Stimulated activated CD8-positive, alpha-beta memory T cell treated with anti-CD3 and anti-CD28 coated beads, Interleukin-15, amount 100 ng/mL, for 24 hours (primary cell): ENCODE measurements at places on chromosomes 7 and 10.

DNA sequence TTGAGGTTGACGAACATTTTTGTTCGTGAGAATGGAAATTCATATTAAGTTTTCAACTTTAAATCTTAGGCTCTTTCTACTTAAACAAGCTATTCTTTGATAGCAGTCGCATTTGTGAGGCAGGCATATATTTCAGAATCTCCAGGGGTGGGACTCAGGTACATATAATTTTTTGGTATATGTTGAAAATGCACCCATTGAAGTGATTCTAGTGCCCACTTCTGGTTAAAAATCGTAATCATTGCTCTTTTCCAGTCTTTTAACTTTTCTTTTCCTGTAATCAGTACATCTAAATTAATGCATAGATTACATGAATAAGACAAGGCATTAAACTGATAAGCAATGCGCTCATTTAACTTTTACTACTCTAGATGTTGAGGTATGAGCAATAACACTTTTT, 67.8 kb downstream of the ZNRF2 start:
- DNase-seq, result no peak

GRCh38 chr7:6444516-6445269, 3.1 kb downstream of the DAGLB start:
- no peak for DNase-seq

DNA sequence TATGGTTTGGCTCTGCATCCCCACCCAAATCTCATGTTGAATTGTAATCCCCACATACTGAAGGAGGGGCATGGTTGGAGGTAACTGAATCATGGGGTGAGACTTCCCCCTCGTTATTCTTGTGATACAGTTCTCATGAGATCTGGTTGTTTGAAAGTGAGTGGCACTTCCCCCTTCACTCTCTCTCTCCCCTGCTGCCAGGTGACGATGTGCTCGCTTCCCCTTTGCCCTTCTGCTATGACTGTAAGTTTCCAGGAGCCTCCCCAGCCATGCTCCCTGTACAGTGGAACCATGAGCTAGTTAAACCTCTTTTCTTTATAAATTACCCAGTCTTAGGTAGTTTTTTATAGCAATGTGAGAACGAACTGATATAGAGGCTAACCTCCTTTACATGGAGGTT, 16.6 kb downstream of the PLPP4 start:
- no peak for DNase-seq

GRCh38 chr7:139340808-139341057, 404 bp upstream of the FMC1 start:
- DNase-seq, result no peak

- no peak for DNase-seq
These were observed 48.4 kb upstream of the PLXDC2 start for GRCh38 chr10:19767876-19768275.

GRCh38 chr7:121798896-121799295, 74.1 kb upstream of the PTPRZ1 start:
- DNase-seq, result no peak

- no peak for DNase-seq
These were observed 52.8 kb downstream of the ARHGAP22 start for GRCh38 chr10:48551861-48552591.

DNA sequence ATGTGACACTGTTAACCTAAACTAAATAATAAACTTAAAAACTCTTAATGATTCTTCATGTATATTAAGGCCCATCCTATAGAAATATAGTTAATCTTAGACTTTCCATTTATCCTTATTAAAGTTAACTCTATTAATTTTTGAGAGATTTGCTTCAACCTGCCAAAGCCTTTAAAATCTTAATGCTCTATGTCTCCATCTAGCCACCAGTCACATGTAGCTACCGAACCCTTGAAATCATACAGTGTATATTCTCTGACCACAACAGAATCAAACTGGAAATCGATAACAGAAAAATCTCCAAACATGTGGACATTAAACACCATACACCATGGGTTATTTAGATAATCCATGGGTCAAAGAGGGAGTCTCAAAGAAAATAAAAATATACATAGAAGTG, 51.9 kb downstream of the ASZ1 start:
- no peak for DNase-seq

DNA sequence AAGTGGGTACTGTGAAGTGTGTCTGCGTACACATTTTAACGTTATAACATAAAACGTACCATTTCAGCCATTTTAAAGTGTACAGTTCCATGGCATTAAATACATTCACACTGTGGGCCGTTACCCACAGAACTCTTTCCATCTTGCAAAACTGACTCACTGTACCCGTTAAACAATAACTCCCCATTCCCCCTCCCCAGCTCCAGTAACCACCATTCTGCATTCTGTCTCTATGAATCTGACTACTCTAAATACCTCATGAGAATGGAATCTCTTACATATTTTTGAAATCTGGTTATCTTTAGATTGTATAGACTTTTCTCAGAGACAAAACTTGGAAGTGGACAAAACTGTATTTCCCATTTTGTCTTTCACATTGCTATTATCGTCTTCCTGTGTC, 9.3 kb downstream of the ARL3 start:
- no peak for DNase-seq

DNA sequence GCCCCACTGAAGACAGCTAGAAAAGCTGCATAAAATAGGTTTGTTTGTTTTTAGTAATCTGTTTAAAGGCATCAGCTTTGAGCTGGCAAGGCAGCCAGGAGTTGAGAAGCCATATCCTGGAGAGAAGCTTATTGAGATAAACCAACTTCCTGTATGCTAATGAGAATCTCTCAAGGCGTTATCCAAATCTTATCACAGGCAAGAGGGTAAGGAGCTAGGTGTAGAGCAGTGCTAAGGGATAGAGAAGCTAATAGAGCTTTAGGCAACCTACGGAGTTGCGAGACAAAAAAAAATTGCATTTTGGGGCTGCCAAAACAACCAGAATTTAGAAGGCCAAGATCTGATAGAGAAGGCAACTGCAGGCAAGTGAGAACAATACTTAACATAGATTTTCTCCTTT, 641.6 kb downstream of the SH2D4B start:
- no peak for DNase-seq

- no peak for DNase-seq
These were observed 100.3 kb upstream of the ANK3 start for GRCh38 chr10:60490013-60490412.

- DNase-seq, result no peak
These were observed 14.2 kb downstream of the GTF2IRD1 start for GRCh38 chr7:74467876-74468275.

DNA sequence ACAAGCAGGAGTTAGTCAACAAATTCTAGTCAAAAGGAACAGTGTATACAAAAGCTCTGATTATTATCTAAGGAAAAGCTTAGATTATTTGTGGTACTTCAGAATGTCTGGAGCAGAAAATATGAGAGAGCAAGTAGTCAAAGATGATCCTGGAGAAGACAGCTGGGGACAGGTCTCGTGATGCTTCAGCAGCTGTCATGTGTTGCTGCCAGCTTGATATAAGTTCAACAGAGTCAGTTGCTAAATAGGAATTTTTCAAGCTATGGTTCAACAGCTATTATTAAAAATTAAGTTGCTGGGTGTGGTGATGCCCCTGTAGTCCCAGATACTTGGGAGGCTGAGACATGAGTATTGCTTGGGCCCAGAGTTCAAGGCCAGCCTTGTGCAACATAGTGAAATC, 240.0 kb upstream of the RHOBTB1 start:
- no peak for DNase-seq

DNA sequence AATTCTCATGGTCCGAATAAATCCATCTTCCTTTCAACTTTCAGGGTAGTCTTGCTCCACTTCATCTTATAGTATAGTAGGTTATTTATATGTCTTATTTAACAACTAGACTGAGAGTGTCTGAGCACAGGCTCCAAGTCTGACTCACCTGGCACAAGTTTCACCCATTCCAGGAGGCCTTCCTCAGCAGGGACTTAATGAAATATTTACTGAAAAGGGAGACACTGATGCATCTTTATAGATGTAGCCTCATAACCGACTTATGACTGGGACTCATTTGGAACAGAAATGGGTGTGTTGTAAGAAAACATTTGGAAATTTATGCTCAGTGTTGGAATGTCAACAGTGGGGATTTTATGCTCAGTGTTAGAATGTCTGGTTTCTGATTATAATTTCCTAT, 59.9 kb downstream of the CH25H start:
- DNase-seq, result no peak

GRCh38 chr7:43394441-43395130, 188.3 kb upstream of the STK17A start:
- no peak for DNase-seq

GRCh38 chr7:68065581-68065980, 1068.9 kb downstream of the TYW1 start:
- no peak for DNase-seq

GRCh38 chr7:86749741-86750665, 106.3 kb downstream of the GRM3 start:
- DNase-seq, result no peak

DNA sequence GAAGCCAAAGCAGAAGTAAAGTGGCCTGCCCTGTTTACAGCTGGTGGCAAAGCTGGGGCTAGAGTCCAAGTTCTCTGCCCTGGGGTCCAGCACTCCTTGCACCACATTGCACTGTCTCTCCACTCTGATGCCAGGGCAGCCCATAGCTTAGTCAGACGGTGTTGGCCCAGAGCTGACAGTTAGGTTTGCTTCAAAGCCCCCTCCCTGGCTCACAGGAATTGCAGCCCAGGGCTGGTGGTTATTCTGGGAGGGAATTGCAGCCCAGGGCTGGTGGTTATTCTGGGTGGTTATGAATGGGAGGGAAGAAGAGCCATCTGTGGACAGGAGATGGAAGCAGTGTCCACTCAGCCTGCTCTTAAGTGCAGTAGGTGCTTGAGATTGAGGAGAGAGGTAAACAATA, 88.9 kb downstream of the SCRN1 start:
- no peak for DNase-seq

DNA sequence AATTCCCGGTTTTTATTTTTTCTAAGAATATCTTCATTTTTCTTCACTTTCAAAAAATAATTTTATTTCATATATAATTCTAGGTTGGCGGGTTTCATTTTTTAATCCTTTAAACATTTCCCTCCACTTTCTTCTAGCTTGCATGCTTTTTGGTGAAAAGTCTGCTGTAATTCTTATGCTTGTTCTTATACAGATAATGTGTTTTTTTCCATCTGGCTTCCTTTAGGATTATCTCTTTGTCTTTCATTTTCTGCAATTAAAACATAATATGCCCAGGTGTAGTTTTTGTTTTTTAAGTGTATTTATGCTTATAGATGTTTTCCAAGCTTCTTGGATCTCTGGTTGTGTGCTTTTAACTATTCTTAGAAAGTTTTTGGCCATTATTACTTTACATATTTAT, 341.3 kb upstream of the SEMA3C start:
- DNase-seq, result no peak

DNA sequence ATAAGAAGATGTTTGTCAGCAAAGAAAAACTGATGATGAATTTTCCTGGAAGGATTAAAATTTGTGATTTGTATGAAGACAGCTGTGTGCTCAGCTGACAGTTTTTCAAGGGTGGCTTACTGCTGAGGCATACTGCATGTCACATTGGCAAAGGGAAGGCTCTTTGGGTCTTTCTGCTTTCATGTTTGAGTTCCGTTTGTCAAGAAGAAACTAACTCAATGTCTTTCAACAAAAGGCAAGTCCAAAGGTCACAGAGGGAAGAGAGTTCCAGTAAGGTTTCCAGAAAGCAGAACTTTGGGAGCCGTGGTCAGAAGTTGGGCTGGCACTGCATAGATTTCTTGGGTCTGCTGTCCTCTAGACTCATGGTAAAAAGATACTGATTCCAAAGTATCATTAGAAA, 16.9 kb downstream of the DYDC2 start:
- no peak for DNase-seq

GRCh38 chr7:76048668-76048988, 722 bp downstream of the MDH2 start:
- DNase-seq, result no peak

DNA sequence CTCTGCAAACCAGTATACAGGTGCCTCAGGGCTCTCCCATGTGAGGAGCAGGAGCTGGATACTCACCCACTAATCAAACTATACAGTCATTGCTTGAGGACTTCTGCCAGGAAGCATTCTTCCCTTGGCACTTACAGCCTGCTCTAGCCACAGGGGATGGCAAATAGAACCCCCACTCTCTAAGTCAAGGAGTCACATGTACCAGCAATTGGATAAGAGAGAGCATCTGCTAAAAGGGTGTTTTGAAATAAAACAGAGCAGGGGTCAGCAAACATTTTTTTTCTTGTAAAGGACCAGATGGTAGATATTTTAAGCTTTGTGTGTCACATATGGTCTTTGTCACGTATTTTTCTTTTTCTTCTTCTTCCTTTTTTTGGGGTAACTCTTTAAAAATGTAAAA, 865.2 kb upstream of the GHITM start:
- DNase-seq, result no peak

DNA sequence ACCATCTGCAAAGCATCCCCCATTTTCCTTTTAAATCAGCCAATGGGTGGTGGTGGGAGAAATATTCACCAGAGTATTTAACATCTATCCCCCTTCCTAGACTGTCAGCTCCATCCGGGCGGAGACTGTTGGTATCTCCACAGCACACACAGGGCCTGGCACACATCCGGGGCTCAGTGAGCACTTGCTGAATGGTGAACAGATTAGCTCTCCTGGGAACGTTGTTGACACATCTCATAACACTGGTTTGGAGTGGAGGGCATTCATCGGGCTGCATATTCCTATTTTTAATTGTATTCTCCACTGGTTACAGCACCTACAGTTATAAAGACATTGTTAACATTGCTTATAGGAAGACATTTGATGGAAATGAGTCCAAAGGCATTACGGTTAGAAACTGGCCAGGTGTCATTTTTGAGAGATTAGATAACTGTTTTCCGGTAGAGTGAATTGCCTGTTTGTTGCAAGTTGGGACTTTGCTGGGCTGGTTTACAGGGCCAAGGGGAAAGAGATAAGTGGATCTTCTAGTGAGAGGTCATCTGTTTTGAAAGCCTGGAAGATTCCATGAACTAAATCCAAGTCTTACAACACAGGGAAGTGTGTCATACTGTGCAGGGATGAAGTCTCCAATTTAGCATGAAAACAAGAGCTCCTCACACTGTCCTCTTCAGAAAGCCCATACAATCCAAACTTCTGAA, 101.8 kb downstream of the EGFR start:
- no peak for DNase-seq

- no peak for DNase-seq
These were observed 1.4 kb downstream of the HPSE2 start for GRCh38 chr10:99234041-99234790.

DNA sequence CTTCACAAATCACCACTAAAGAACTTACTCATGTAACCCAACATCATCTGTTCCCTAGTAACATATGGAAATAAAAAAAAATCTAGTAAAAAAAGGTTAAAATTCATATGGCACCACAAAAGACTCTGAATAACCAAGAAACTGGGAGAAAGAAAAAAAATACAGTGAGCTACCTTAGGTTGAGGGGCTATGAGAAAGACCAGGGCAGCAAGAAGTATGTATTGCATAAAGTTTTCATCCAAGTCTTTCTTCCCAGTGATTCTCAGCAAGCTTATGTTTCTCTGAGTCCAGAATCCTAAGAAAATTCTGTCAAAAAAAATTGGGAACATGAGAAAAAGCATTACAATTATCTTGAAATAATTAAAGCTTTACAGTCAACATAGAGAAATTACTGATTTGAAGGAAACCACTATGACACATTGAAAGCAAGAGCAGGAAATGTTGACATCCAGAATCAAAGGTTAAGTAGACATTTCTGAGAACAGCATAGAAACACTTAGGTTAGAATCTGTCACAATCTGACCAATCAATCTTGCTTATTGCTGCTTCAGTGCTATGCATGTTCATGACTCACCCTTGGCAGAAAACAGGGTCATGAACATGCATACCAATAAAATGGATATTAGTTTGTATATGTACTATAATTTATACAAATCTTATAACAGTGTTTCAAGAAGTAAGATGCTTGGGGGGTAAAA, 494.0 kb upstream of the POT1 start:
- no peak for DNase-seq
